ENCODE measurements at places on chromosomes 1 and 21.
A peak's percentile ranks its signal among the peaks of the same experiment; 100 is the strongest.

- DNase-seq: no peak
Observed at GRCh38 chr1:31880957-31881687, 57.0 kb downstream of the PTP4A2 start.

DNA sequence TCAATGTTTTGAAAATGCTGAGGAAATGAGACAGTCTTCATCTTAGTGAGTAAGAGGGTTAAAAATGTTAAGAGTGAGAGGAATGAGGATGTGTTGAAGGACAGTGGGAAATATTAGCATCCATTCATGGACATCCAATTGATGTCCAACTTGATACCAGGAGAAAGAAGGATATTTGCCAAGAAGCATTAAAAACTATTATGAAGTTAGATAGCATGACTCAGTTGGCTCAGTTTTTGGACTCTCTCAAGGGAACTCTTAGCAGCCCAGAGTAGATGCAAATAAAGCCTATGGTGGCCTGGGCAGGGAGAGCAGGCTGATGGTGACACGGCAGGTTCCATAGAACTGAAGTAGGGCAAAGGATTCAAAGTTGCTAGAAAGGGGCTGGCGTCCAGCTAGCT is 171.0 kb downstream of the ZZZ3 start:
- peak; percentile 95 for DNase-seq

DNA sequence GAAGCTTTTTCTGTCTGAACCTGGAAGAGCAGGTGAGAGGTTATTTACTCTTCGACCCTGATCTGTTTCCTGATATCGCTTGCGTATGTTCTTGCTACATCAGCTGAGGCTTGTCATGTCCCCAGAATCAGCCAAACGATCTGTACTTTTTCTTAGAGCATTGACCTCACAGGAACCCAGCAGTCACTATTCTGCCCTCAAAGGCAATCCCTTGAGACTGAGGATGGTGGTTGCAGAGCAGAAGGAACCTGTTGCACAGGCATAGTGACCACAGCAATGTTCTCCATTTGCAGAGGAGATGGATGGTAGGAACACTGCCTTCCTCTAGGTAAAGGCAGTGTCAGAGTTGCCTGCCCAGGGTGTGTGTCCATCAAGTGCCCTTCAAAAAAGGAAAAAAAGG is 11.3 kb upstream of the LACTBL1 start:
- no peak for DNase-seq

- peak; percentile 88 for DNase-seq
Observed at GRCh38 chr1:8169364-8170058, 143.4 kb upstream of the ERRFI1 start.

GRCh38 chr1:171488190-171488929 is 3.0 kb downstream of the PRRC2C start:
- no peak for DNase-seq

DNA sequence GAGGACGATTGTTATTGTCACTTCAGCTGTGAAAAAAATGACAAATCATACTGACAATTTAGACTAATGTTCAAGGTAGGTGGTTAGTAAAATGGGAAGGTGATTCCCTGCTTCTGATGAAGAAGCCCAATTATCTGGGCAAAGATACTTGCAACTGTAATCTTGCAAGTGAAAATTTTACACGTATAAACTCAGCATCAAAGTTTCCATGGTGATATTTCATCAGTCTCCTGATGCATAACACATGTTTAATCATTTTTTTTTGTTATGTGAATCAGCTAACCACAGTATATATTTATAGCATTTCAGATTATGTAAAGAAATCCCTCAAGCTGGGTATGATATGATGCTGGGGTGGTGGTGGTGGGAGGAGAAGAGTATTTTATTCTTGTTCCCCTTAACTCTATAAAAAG is 16.4 kb upstream of the KCNK1 start:
- peak; percentile 50 for DNase-seq

DNA sequence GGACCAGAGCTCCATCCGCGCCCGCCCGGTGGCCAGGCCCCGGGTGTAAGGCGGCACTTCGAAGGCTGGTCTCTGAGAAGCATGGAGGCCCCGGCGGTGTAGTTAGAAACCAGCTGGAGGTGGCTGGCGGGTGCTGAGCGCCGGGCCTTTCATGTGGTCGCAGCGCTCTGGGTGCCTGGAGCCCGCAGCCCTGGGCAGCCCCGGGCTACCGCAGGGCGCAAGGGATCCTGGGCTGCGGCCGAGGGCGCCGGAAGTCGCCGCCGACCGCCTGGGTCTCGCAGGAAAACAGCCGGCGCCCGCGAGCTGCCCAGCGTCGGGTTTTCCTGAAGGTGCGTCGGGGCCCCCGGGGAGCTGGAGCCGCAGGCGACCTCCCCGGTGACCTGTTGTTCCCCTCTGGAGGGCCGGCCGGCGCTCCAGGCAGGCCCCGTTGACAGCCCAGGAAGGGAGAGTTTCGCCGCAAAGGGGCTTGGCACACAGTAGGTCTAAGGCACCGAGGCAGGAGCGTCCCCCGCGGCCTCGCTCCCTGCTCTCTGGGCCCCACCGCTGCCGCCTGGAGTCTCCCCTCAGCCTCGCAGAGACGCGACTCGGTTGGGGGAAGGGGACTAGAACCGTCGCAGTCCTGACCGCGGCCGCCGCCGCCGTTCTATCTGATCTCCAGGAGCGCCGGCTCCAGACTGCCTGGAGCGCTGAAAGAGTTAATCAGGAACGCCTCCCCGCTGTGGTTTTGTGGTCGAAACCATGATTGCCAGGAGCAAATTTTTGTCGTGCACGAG is 2.7 kb downstream of the GRHL3 start:
- DNase-seq: peak; percentile 88

- DNase-seq: no peak
Observed at GRCh38 chr1:158002631-158003405, 9.4 kb downstream of the KIRREL1 start.

DNA sequence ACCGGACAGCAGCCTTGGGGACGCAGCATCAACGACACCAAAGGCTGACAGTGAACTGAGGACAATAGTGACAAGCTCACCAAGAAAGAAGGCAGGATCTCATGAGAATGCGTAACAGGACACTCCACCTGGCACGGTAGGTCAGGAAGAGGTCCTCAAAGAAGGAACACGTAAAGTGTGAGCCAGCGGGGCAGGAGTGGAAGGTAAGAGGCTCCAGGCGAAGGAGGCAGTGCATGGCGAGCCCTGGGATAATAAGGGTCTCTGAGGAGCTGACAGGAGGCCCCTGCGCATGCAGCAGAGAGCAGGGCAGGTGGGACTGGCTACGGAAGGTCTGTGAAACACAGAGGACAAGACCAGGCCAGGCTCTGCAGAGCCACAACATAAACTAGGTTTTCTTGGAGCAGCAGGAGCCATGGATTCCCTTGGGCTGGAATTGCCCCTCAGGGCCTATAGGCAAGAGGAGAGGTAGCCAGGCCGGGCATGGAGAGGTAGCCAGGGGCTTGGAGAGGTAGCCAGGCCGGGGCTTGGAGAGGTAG is 8.2 kb downstream of the LSS start:
- DNase-seq: no peak

GRCh38 chr1:28642056-28642846 is 616 bp downstream of the TAF12 start:
- DNase-seq: peak; percentile 16

DNA sequence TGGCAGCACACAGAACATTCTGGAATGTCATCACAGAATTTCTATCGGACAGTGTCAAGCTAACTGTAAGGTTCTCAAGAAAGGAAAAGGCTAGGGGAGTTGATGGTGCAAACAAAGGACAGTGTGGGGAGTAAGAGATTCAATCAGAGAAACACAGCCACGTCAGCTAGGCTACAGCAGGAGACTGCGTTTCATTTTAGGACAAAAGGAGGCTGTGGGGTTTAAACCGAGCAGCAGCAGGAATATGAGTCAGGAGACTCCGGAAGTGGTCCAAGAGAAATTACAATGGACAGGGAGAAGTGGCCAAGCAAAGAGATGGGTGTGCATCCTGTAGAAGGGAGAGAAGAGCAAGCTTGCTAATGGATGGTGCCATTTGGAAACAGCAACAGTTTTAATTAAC is 37.4 kb upstream of the C1orf198 start:
- DNase-seq: no peak

DNA sequence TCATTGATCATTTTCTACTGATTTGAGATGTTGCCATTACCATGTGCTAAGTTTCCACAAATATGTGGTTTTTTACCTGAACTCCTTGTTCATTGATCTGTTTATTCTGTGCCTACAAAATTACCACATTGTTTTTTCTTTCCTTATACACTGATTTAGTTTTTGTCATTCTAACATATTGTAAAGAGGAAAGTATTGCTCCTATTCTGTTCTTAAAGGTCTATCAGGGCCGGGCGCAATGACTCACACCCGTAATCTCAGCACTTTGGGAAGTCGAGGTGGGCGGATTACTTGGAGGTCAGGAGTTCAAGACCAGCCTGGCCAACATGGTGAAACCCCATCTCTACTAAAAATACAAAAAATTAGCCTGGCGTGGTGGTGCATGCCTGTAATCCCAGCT is 75.1 kb downstream of the CAMTA1 start:
- peak; percentile 30 for DNase-seq

DNA sequence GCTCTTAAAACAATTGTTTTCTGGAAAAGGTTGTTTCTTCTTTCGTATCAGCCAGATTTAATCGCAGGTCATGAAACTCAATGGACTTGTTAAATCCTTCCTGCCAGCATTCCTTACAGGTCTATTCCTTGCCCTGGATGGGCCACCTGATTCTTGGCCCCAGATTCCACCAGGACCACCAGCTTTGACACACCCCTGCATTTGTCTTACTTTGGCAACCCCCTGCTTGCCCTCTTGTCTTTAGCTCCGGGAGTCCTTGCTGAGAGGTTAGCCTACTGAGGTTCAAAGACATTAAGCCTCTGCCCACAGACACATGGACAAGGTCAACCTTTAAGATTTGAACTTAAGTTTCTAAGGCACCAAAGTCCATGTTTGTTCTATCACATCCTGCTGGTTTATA is 27.1 kb upstream of the DAB1 start:
- DNase-seq: no peak

DNA sequence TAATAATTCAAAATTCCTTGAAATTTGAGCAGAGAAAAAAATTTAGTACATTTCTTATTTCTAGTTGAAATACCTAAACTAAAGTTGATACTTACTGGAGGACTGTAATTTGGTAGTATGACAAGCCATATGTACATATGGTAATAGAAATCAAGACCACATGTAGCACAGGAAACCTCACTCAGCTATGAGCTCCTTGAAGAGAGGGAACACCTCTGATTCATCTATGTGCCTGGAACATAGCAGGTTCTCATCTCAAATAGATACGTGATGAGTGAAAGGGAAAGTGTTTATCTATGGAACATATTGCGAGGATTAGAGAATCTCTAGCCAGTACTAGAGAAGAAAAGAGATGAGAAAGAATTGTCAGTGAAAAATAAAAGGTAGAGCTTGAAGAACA is 47.9 kb upstream of the GNG4 start:
- DNase-seq: peak; percentile 31

GRCh38 chr1:2547210-2548067 is 8.7 kb upstream of the TNFRSF14 start:
- no peak for DNase-seq

DNA sequence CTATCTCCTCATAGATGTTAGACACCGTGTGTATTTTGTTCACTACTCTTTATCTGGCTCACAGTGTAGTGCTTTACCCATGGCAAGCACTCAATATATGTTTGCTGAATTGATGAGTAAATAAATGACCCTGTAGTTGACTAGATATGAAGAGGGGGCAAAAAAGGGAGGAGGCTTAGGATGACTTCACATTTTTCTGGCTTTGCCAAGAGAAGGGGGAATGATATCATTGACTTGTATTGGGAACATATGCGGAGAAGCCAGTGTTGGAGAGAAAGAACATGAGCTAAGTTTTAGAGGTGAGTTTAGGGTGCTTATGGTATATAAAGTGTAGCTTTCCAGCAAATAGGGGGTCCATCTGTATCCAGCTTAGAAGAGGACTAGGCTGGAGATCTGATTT is 145.5 kb downstream of the TENT5C start:
- no peak for DNase-seq

- DNase-seq: peak; percentile 88
Observed at GRCh38 chr1:14826172-14826636, 227.7 kb downstream of the KAZN start.

DNA sequence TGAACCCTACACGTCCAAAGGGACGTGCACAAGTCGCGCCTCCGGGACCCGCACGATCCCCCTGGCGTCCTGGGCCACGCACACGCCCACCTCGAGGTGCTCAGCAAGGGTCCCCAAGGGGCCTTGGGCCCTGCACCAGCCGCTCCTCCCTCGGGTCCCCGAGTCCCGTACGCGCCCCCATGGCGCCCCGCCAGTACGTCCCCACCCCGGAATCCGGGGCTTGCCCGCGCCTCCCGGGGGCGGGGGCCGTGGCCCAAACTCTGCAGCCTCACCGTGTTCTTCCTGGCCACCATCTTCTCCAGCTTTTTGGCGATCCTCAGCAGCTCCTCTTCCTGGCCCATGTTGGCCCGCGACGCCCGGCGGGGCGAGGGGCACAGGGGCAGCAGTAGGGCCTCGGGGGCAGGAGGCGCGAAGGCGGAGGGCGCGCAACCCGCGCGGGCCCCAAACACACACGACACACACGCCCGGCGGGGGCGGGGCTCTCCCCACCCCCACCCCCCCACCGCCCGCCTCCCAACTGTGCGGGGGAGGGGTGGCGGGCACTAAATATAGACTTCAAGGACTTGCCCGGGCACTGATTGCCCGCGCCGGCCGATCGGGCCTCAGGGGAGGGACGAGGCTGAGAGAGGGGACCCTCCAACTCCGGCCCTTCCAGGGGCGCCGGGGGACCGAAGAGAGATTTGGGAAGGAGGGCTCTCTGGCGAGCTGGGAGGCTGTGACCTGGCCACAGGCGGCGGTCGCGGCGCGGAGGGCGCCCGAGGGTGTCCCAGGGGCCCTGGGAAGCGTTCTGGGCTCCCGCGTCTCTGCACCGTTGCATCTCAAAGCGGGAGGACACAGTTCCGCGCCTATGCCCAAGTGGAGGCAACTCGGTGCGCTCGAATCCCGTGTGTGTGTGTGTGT is at the start of gene TCEA3:
TCEA3 (minus strand) TSS at position 456 of the 900 bp plus-strand sequence; CDS start at position 341, 115 bp downstream.
- DNase-seq: peak; percentile 36

DNA sequence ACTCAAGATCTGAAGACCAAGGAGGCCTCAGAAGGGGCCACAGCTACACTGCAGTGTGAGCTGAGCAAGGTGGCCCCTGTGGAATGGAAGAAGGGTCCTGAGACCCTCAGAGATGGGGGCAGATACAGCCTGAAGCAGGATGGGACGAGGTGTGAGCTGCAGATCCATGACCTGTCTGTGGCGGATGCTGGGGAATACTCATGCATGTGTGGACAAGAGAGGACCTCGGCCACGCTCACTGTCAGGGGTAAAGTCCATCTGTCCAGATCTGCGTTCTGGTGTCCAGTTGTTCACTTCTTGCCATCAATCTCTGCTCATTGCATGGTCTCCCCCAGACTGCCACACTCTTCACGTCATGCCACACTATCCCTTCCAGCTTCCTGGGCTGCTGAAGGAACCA is 90.6 kb downstream of the OBSCN start:
- no peak for DNase-seq

DNA sequence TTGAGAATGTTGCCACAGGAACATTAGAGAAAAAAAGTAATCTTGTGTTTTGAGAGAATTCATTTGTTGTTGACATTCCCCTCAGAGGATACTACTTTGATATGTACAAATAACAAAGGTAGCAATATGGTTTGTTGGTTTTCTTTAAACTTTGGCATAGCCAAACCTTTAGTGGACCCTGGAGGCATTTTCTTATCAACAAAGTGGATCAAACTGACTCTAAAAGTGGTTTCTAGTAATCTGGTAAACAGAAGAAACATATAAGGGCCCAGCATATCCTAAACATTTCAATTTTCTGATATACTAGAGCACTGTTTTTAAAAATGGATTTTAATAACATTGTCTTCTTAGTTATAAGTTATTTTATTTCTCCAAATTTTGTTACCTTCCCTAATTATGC is 29.8 kb downstream of the POU2F1 start:
- DNase-seq: no peak

GRCh38 chr1:175887981-175888428 is 144.6 kb upstream of the TNR start:
- DNase-seq: peak; percentile 59

Measured in fibroblast of skin of scalp (primary cell).